ENCODE measurements at places on chromosomes 6 and 20.
A peak's percentile ranks its signal among the peaks of the same experiment; 100 is the strongest.

GRCh38 chr6:151167034-151167433 is 72.7 kb upstream of the AKAP12 start:
- DNase-seq, result no peak

GRCh38 chr6:112802144-112802543 is 455.0 kb downstream of the RFPL4B start:
- DNase-seq, result peak; percentile 37

GRCh38 chr6:107604549-107604948 is 114.6 kb downstream of the SOBP start:
- no peak for DNase-seq

DNA sequence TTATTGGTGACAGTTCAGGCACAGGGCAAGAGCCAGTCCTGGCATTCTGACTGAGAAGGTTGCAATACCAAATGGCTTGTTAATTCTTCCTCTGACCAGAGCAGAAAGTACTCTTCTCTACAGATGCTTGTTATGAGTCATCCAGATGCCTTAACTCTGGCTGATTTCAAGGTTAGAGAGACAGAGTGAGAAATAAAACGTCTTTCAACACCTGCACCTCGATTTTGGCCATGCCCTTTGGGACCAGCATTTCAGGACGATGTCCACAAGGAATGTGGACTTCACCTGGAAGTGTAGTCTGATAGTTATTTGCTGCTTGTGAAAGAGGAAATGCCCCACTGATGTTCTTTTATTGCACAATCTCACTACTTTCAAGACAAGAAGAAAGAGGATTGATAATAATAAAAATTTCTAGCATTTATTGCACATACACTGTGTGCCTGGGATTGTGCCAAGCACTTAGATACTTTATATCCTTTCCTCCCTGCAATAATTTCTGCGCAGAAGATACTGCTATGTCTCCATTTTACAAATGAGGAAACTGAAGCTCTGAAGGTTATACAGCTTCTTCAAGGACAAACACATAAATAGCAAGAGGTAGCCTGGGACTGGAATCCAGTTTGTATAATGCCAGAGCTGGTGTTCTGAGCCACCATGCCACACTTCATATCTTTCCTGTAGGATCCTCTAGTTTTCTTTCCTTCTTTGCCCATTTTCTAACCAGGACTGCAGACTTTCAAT is 33.5 kb upstream of the MCM3 start:
- DNase-seq, result no peak

GRCh38 chr6:64990652-64991304 is 716.2 kb downstream of the EYS start:
- no peak for DNase-seq

DNA sequence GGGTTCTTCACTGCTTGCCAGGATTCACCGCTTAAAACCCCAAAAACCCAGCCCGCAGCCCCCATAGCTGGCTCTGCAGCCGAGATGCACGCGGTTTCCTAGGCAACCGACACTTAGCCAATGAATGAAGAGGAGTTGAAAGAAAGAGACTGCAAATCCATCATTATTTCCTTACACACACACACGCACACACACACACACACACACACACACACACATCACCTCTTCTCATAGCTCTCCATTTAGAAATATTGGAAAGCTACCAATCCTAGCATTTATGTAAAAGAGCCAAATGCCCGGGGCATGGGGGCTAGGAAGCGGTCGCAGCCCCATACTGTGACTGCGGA is 3.4 kb upstream of the TUBB2B start:
- peak; percentile 14 for DNase-seq

GRCh38 chr6:118746145-118746824 is 94.9 kb upstream of the CEP85L start:
- DNase-seq, result no peak

DNA sequence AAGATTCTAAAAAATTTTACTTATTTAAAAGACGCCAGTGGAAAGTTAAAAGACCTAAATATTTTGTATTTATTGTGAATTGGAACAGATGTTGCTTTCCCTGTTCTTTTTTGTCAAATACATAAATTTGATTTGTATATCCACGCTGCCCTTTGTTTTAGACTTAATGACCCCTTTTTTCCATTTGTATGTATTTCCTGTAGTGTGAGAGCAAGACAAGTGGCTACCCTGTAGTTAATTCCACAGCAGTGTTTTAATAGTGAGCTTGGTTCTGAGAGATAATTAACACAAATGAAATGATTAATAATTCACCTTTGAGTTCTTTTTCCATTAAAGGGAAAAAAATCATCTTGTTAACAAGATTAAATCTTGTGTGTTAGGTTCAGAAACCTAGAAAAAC is 16.6 kb downstream of the SH3BGRL2 start:
- DNase-seq, result no peak

DNA sequence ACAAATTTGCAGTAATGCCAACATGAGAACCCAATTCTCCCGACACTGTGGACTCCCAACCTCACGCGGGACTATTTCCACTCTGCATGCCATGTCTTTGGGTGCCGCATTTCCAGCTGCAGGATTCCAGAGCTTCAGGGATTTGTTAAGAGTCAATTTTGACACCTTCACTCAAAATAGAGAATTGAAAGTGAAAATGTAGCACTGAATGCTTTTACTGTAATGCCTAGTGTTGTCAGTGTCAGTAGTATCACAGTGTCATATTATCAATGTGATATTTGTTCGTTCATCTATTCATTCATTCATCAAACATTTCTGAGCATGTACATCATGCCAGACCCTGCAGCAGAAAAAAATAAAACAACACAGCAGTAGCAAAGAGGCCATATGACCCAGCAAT is 13.4 kb upstream of the FAM50B start:
- DNase-seq, result no peak

- DNase-seq, result peak; percentile 31
These were observed 73.9 kb upstream of the DUSP22 start for GRCh38 chr6:218153-219018.

- no peak for DNase-seq
These were observed 13.3 kb upstream of the RHAG start for GRCh38 chr6:49649988-49650387.

All from RCC 7860 (cell line).